ENCODE measurements at places on chromosomes 2 and 18.

DNA sequence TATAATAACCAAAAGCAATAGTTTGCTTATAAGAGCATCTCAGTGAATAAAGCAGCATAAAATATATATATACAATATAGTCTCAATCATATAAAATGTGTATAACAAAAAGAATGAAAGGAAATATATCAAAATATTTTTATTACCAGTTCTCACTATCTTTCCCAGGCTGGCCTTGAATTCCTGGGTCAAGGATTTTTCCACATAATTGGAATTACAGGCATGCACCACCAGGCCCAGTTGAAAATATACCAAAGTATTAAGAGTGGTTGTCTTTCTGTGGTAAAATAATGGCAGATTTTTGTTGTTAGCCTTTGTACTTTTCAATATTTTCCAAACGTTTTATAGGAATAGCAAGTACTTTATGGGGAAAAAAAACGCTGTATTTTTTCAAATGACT, 8.6 kb upstream of the TLK1 start:
- no peak for DNase-seq

DNA sequence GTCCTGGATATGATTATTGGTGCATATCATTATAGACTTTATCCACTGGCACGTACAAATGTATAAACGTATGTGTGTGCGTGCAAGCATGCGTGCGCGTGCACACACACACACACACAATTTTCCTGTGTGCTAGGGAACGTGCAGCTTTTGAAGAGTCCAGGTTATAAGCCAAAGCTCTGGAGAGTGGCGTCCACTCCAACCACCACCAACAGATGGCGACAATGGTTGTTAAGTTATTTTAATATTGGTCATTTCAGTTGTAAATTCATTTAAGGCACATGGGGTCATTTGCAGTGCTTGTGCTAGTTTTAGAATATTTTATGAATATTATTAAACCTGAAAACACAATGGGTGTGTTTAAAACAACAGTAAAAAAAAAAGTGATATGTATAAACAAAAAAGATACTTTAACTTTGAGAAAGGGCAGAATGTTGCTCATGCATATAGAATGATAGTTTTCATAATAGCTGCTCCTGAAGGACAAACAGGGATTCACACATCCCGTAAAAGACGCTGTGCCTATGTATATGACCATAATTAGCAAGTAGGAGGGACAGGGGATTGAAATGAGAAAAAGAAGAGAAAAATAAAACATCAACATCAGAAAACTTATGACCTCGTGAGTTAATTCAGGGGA, 124.2 kb upstream of the ITGB6 start:
- DNase-seq, result no peak

- DNase-seq, result no peak
These were observed 23.4 kb upstream of the RAPGEF4 start for GRCh38 chr2:172712251-172712650.

GRCh38 chr2:156352911-156353310, 20.4 kb upstream of the NR4A2 start:
- no peak for DNase-seq

DNA sequence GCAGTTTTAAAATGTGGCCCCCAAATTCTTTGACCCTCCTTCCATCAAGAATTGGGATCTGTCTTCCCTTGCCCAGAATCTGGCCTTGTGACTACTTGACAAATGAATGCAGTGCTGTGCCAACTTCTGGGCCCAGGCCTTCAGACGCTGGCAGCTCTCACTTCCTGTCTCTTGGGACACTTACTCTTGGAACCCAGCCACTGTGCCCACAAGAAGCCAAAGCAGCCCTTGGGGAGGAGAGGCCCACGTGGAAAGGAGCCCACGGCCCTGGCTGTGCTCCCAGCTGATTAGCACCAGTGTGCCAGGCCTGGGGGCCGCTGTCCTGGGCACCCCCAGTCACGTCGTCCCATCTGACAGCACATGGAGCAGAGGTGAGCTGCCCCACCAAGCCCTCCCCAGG, 56.6 kb downstream of the RPL37A start:
- DNase-seq, result no peak

DNA sequence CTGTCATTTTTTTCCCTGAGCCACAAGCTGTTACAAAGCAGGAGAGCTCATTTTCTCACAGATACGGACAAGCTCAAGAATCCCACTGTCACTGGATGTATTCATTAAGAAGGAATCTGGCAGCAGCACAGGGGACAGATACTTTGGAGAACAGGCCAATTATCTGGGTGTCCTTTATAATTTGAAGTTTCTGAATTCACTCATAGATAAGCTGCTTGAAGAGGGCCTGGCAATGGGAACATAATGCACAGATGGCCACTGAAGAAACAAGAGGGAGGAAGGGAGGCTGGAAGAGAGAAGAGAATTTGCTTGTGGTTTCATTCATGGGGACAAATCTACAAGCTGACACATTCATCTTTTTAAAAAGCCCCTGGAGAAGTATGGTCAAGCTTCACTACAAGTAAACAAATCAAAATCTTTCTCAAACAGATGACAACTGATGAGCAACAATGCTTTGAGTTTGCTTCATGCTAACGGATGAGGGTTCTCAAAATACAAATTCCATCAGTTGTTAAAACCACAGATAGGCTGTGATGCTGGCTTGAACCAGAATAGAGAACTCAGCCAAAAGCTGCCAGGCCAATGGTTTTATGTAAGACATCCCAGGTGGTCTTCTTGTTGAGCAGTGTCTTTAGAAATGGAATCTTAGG, 11.9 kb downstream of the BCL2 start:
- DNase-seq, result no peak

- no peak for DNase-seq
These were observed 121.1 kb downstream of the LAMA3 start for GRCh38 chr18:23810396-23810795.

- DNase-seq, result no peak
These were observed 518.8 kb downstream of the LRP1B start for GRCh38 chr2:141611981-141612380.

- DNase-seq, result no peak
These were observed 53.6 kb upstream of the CTDP1 start for GRCh38 chr18:79625924-79626561.

- no peak for DNase-seq
These were observed 33.1 kb upstream of the CYP27A1 start for GRCh38 chr2:218748741-218749441.

DNA sequence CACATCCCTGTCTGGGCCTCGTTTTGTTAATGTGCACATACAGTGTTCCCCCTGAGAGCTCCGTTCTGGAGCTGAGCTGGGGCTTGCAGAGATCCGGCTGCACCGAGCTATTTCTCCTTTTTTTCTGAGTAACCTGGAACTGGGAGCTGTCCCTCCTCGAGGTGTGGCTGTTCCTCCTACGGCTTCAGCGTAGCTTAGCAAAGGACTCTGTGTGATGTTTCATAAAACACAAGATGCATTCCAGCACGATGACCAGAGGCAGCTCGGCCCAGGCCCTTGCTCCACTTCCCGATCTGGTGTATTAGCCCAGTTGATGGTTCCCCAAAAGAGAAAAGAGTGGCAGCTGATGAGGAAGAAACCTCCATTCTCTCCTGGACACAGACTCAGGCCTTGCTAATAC, 103.0 kb downstream of the FAM210A start:
- DNase-seq, result no peak

DNA sequence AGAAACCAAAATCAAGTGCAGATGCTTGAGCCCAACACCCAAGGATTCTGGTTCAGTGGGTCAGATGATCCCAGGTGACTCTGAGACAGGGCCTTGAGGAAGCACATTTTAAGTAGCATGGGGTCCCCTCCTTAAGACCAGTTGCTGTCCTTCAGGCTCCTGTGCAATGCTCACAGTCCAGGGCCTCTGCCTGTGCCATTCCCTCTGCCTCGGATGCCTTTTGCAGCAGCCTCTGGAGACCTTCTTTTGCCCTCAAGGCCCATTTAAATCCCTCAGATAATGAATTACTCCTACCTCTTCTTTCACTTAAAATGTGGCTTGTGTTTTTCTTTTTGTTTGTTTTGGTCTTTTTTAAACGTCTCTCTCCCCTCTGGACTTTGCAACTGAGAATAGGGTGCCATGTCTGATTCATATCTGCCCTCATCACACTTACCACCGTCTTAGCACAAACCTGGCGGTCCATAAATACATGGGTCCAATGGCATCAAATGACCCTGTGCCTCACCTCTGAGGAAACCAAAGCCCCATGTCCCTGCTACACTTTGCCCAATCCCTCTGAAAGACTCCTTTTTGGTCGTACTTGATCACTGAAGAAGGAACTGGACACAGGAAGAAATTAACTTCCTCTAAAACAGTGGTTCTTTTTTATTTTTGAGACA, 14.2 kb downstream of the ACTG2 start:
- no peak for DNase-seq

- no peak for DNase-seq
These were observed 72.8 kb downstream of the PTH2R start for GRCh38 chr2:208479342-208479741.

- no peak for DNase-seq
These were observed 56.6 kb downstream of the FAM228A start for GRCh38 chr2:24231461-24231881.

DNA sequence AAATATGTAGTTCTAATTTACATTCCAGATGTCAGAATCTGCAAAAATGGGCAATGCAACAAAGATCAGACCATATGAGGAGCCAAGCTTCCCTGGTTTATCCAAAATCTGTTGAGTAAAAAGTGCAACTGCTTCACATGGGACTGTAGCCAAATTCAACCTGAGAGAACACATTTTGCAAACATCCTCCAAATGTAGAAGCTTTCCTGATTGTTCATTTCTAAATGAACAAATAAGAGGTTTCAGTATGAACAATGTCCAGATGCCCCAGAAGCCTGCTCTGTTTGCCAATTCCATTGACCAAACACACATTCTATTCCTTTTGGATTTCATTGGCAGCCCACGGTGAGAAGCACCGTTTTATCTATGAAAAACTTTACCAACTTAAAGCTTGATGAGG, 117.9 kb upstream of the OSR1 start:
- DNase-seq, result no peak

- no peak for DNase-seq
These were observed 289.2 kb downstream of the TDRD15 start for GRCh38 chr2:21412944-21413443.

- DNase-seq, result no peak
These were observed 16.3 kb upstream of the SNED1 start for GRCh38 chr2:240981871-240982800.

GRCh38 chr2:84946204-84947009, 24.6 kb upstream of the KCMF1 start:
- no peak for DNase-seq

Measured in SK-N-MC (cell line).